ENCODE measurements at places on chromosomes 7 and 10.
A peak's percentile ranks its signal among the peaks of the same experiment; 100 is the strongest.

DNA sequence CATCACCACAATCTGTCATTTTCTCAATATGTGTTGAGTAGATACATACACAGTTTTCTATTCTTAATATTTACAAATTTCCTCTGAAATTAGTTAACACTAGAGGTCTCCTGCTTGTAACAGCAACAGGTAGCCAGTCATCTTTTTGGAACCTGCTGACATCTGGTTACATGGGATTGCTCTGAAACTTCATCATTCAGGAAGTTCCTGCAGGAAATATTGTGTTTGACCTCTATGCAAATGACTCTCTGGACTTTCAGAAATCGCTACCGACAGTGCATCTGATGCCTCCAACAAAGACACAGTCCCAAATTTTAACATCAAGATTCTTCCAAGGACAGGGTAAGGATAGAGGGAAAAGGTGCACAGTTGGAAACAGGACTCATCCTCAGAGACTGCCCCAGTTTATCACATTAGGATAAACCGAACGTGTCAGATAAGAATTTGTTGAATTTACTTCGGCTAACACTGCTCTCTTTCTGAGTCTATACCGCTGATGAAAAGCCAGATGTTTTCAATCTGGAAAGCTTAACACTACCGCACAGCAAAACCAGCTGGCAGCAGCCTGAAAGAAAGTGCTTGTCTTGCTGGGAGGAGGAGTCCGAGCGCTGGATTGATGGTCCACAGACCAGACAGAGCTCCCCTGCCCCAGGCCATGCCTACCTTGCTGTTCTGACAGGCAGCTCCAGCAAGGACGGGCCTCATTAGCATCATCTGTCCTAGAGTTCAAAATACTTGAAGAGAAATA lies 633.4 kb downstream of the PARD3 start:
- peak; percentile 89 for DNase-seq

- DNase-seq, result no peak
These were observed 53.6 kb upstream of the DNAAF5 start for GRCh38 chr7:672891-673290.

DNA sequence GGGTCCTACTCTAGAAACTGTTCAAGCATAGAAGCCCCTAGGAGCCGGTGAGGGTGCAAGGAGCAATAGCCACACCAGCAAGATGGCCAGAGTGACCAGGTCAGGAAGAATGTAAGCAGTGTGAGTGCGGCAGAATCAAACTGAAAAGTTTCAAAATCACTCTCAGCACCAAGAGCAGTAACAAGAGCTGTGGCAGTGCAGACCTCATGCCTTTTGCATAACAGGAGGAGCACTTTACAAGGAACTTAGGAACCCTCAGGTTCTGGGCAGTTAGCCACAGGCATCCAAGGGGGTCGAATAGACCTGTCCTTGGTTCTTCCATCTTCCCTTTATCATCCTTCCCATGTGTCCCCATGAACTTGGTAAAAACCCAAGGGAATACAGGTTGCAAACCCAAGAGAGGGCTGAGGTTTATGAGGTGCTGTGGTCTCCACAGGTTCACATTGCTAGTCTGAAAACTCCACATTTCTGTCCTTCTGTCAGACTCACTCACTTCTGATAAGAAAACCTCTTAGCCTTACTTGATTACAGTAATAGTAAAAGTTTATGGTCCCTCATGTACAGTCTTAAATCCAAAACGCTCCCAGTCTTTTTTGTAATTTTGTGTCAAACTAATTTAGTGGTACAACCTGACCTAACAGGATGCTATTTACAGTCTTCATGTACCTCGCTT lies 78.4 kb downstream of the PON1 start:
- peak; percentile 41 for DNase-seq

GRCh38 chr7:25549271-25549921 lies 321.1 kb upstream of the NPVF start:
- DNase-seq, result peak; percentile 11

DNA sequence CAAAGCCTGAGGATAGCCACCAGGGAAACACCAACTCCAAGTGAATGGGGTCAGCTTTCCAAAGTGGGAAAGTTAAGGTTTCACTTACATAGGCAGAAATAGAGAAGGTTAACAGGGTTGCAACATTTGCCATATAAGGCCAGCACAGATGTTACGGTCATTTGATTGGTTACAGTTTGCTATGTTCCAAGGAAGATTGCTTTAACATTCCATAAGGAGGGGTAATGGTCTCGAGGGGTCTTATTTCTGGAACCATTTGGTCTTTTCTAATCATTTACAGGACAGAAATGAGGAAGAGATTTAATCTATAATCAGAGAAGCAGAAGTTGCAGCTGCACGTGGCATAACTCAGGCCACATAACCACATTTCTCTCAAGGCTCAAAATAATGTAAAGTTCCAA lies 679.4 kb upstream of the C7orf33 start:
- DNase-seq, result no peak

GRCh38 chr10:97903128-97904017 lies 53.7 kb downstream of the GOLGA7B start:
- DNase-seq, result no peak

GRCh38 chr10:30373596-30374327 lies 24.7 kb upstream of the MTPAP start:
- peak; percentile 53 for DNase-seq

GRCh38 chr7:149773446-149774236 lies at the start of gene ZNF467:
Gene ZNF467, minus strand, starts transcription at chr7:149773588. Its CDS starts 2,556 bp downstream, at chr7:149771032.
- no peak for DNase-seq

- no peak for DNase-seq
These were observed 130.0 kb upstream of the EEPD1 start for GRCh38 chr7:36023033-36023560.

Data from ELF-1 (cell line).